Memory B cell (primary cell): ENCODE measurements at places on chromosomes 6 and 20.

DNA sequence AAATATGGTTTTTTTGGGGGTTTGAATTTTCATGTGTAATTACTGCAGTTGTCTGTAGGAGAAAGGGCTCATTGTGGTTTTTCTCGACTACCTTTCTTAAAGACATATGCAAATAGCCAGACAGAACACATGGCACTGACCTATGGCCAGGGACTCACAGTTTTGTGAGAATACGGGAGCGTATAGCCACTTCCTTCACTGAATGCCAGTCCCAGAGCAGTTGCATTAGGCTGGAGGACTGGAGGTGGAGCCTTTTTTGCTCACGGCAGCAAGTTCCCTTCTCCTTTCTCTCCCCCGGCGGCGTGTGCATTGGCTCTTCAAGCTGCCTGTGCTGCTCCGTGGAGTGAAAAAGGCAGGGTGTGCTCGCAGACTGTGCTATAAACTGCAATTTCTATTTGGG is 114.9 kb downstream of the AKAP7 start:
- H3K4me1 ChIP-seq = peaks cover 14% of the 10 kb centered on the region
- H3K4me3 ChIP-seq = peak overlapping the region; percentile 36
- peaks cover 7% of the 10 kb centered on the region for H3K27me3 ChIP-seq
- H3K27ac ChIP-seq = no peak overlapping the region

DNA sequence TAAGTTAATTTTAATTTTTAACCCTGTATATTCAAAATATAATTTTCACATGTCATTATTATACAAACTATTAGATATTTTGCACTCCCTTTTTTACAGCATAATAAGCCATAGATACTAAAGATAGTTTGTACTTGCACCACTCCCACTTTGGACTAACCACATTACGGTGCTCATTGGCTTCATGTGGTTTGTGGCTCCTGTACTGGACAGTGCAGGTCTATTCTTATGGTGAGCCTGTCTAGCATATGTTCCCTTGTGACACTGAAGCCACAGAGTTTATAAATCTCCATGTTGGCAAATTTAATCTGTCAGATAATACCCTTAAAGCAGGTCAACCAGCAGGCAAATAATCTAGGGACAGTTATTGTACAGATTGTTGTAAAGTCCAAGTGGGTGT is 354.4 kb upstream of the KCNQ5 start:
- H3K27me3 ChIP-seq = peaks cover 6% of the 10 kb centered on the region
- H3K36me3 ChIP-seq = no peaks in the 10 kb centered on the region
- H3K27ac ChIP-seq = no peak overlapping the region

GRCh38 chr20:52191916-52192718 is 538 bp upstream of the ZFP64 start:
- no peak for DNase-seq
- peak overlapping the region; percentile 86 for H3K4me3 ChIP-seq
- H3K27ac ChIP-seq = peak overlapping the region; percentile 56
- H3K4me1 ChIP-seq = peaks cover 7% of the 10 kb centered on the region

GRCh38 chr6:63305277-63305676 is 14.5 kb downstream of the LGSN start:
- no peak for DNase-seq
- no peak overlapping the region for H3K4me3 ChIP-seq
- H3K27ac ChIP-seq = no peak overlapping the region

- H3K36me3 ChIP-seq = no peaks in the 10 kb centered on the region
- H3K27me3 ChIP-seq = peaks cover 1% of the 10 kb centered on the region
- no peaks in the 10 kb centered on the region for H3K4me1 ChIP-seq
- no peak overlapping the region for H3K27ac ChIP-seq
Measured at GRCh38 chr20:60505423-60505822, 547.2 kb downstream of the CDH26 start.

GRCh38 chr6:44529146-44529905 is 141.8 kb downstream of the CDC5L start:
- no peaks in the 10 kb centered on the region for H3K4me1 ChIP-seq
- H3K27me3 ChIP-seq = peaks cover 32% of the 10 kb centered on the region
- H3K36me3 ChIP-seq = peaks cover 2% of the 10 kb centered on the region
- DNase-seq = no peak

GRCh38 chr6:91613481-91613880 is 1026.6 kb upstream of the MAP3K7 start:
- no peaks in the 10 kb centered on the region for H3K36me3 ChIP-seq
- DNase-seq = no peak
- no peaks in the 10 kb centered on the region for H3K27me3 ChIP-seq
- H3K4me3 ChIP-seq = no peak overlapping the region

GRCh38 chr6:64750910-64751309 is 956.1 kb downstream of the EYS start:
- no peak for DNase-seq

DNA sequence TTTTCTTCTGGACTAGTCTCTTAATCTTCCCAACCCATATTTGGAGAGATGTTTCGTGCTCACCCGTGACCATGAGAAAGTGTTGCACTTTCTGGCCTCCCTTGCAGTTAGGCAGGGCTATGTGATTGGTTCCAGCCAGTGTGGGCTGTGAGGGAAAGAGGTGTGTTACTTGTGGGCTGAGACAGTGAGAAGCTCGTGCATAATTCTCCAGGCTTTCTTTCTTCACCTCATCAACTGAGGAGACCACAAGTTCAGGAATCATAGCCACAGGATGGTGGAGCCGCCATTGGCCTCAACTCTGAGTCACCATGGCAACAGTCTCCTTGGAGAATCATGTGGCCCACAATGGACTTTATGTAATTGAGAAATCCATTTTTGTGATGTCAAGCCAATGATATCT is 57.5 kb upstream of the FUCA2 start:
- H3K36me3 ChIP-seq = no peaks in the 10 kb centered on the region
- H3K27ac ChIP-seq = peak overlapping the region; percentile 55
- H3K4me3 ChIP-seq = no peak overlapping the region
- no peak for DNase-seq
- peaks cover 6% of the 10 kb centered on the region for H3K4me1 ChIP-seq
- H3K27me3 ChIP-seq = no peaks in the 10 kb centered on the region

- H3K4me3 ChIP-seq = no peak overlapping the region
- H3K27me3 ChIP-seq = no peaks in the 10 kb centered on the region
- H3K4me1 ChIP-seq = peaks cover 3% of the 10 kb centered on the region
- no peak for DNase-seq
- no peak overlapping the region for H3K27ac ChIP-seq
Measured at GRCh38 chr6:24761193-24761835, 13.4 kb upstream of the GMNN start.
